Suprapubic skin (tissue), 4 donors: ENCODE measurements at places on chromosomes 2 and 18. TPM values are rescaled to one million over a fixed set of nuclear protein-coding genes. Genes with fewer than 3 reads are reported as not detected.
A peak's percentile ranks its signal among the peaks of the same experiment; 100 is the strongest.

DNA sequence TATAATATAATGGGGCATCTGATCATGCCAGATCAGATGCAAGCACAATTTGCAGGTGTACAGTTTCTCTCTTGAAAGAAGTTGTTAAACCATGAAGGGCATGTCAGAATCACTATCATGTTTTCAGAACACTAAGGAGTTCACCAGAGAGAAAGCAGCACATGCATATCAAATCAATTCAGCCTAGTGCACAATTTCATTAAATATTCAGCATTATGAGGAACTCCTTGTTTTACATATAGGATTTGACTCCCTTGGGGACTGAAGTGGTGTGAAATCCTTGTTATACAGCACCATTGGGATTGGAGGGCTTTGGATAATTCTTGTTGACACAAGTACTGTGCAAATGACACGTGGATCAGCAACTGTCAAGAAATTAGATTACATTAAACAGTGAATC, 562.1 kb upstream of the KLHL29 start:
- no peak overlapping the region for H3K27ac ChIP-seq
- H3K4me1 ChIP-seq, result no peaks in the 10 kb centered on the region

- no peaks in the 10 kb centered on the region for H3K27me3 ChIP-seq
- no peak overlapping the region for H3K27ac ChIP-seq
Observed at GRCh38 chr2:223976635-223977226, 19.5 kb downstream of the MRPL44 start.

DNA sequence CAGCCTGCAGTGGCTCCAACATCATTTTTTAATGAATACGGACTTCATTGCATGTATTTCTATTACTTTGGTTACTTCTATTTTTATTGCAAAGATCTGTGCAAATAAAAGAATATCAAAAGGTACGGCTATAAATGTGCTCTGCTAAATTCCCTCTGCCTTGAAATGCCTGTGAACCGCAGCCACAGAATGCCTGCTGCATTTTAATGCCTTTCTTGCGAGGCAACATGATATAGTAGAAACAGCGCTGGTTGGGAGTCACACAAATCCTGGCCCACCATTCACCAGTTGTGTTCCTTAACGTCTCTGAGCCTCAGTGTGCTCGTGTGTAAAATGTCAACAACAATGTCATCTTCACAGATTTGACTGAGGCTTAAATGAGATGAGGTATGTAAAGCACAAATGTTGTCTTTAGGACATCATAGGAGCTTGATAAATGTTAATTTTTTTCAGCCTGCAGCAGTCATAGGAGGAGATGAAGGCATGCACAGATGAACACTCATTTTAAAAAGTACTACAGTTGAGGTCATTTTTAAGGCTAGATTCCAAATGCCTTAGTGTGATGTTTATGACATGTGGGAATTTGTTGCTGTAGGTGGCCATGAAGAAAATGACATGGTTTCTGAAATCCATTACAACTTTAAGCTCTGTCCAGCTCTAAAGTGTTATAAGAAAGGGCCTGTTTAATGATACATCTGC, 187.6 kb upstream of the NRP2 start:
- H3K27me3 ChIP-seq, result no peaks in the 10 kb centered on the region
- H3K4me3 ChIP-seq, result no peak overlapping the region
- no peaks in the 10 kb centered on the region for H3K4me1 ChIP-seq
- H3K27ac ChIP-seq, result no peak overlapping the region
- no peaks in the 10 kb centered on the region for H3K36me3 ChIP-seq
- DNase-seq, result no peak

DNA sequence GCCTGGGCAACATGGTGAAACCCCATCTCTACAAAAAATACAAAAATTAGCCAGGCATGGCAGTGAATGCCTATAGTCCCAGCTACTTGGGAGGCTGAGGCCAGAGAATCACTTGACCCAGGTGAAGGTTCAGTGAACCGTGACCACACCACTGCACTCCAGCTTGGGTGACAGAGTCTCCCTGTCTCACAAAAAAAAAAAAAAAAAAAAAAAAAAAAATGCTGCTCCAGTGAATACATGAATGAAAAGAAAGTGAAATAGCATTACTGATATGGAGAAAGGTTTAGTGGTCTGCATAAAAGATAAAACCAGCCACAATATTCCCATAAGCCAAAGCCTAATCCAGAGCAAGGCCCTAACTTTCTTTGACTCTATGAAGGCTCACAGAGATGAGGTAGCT, 44.5 kb downstream of the METTL8 start:
- no peaks in the 10 kb centered on the region for H3K36me3 ChIP-seq
- H3K4me1 ChIP-seq, result no peaks in the 10 kb centered on the region
- no peak overlapping the region for H3K4me3 ChIP-seq
- no peak overlapping the region for H3K27ac ChIP-seq
- no peak for DNase-seq
- no peaks in the 10 kb centered on the region for H3K27me3 ChIP-seq

GRCh38 chr2:215422676-215423075, 13.2 kb downstream of the FN1 start:
- DNase-seq, result no peak
- H3K36me3 ChIP-seq, result peaks cover 8% of the 10 kb centered on the region
- no peaks in the 10 kb centered on the region for H3K4me1 ChIP-seq
- no peaks in the 10 kb centered on the region for H3K27me3 ChIP-seq
- H3K4me3 ChIP-seq, result no peak overlapping the region
- H3K27ac ChIP-seq, result no peak overlapping the region

DNA sequence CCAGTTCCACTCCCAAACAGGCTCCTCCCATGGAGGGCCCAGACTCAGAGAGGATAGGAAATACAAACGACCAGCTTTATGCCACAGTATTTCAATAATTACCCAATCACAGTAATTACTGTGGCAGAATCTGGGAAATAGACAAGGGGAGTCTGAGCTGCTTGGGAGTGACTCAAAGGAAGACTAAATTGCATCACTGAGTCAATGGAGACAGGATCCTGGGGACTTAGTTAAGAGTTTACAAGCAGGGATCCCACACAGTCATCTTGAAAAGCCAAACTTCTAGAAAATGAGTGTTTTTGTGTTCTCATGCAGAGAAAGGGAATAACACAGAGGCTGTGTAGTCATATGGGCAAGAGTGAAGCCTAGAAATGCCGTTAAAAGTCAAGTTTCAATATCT, 1142.1 kb downstream of the CNTNAP5 start:
- H3K36me3 ChIP-seq, result no peaks in the 10 kb centered on the region
- H3K27me3 ChIP-seq, result no peaks in the 10 kb centered on the region
- no peaks in the 10 kb centered on the region for H3K4me1 ChIP-seq
- no peak for DNase-seq
- no peak overlapping the region for H3K4me3 ChIP-seq
- H3K27ac ChIP-seq, result no peak overlapping the region

DPP4 gene
- total RNA-seq, result 5.3 TPM

NCKAP5 gene
- 2.8 TPM for total RNA-seq

DNA sequence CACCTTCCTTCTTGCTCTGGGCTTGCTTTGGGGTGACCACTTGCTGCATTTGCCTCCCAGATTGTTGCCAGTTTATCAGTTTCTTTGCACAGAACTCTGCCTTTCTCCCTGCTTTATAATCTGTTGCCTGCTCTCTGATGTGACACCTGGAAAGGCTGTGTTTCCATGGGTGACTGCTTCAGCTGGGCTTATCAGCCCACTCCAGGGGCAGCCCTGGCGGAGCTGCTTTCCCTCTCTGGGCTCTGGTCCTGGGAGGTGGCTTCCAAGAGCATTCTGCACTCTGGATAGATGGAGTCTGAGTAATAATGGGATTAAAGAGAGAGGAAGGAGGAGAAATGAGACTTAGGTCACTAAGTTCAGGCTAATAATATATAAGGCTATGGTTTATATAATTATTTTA, 352.7 kb downstream of the TSN start:
- no peak overlapping the region for H3K4me3 ChIP-seq
- no peaks in the 10 kb centered on the region for H3K27me3 ChIP-seq
- no peak for DNase-seq
- H3K4me1 ChIP-seq, result no peaks in the 10 kb centered on the region

SMAD7 gene
- 29.3 TPM for total RNA-seq

GRCh38 chr2:109715313-109715805, 78.7 kb upstream of the RGPD5 start:
- DNase-seq, result peak; percentile 43
- no peak overlapping the region for H3K4me3 ChIP-seq
- no peaks in the 10 kb centered on the region for H3K27me3 ChIP-seq
- H3K27ac ChIP-seq, result no peak overlapping the region

- no peak overlapping the region for H3K27ac ChIP-seq
- no peaks in the 10 kb centered on the region for H3K27me3 ChIP-seq
- H3K4me1 ChIP-seq, result peaks cover 33% of the 10 kb centered on the region
- H3K36me3 ChIP-seq, result no peaks in the 10 kb centered on the region
Observed at GRCh38 chr2:101720732-101721131, 23.2 kb downstream of the MAP4K4 start.

PRKAG3 gene
- total RNA-seq, result not detected

DNA sequence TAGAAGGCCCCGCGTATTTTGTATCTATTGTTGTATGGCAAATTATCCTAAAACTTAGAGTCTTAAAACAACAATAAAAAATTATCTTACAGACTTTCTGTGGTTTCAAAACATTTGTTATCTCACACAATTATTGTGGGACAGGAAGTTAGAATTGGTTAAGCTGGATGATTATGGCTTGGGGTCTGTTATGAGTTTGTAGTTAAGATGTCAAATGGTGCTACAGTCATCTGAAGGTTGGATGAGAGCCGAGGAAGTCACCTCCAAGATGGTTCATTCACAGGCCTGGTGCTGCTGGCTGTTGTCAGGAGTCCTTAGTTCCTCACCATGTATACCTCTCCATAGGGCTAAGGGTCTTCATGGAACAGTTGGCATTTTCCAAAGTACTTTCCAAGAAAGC, 175.6 kb upstream of the FANCL start:
- H3K27ac ChIP-seq, result no peak overlapping the region
- H3K4me1 ChIP-seq, result no peaks in the 10 kb centered on the region
- no peaks in the 10 kb centered on the region for H3K36me3 ChIP-seq
- no peaks in the 10 kb centered on the region for H3K27me3 ChIP-seq
- DNase-seq, result no peak

DNA sequence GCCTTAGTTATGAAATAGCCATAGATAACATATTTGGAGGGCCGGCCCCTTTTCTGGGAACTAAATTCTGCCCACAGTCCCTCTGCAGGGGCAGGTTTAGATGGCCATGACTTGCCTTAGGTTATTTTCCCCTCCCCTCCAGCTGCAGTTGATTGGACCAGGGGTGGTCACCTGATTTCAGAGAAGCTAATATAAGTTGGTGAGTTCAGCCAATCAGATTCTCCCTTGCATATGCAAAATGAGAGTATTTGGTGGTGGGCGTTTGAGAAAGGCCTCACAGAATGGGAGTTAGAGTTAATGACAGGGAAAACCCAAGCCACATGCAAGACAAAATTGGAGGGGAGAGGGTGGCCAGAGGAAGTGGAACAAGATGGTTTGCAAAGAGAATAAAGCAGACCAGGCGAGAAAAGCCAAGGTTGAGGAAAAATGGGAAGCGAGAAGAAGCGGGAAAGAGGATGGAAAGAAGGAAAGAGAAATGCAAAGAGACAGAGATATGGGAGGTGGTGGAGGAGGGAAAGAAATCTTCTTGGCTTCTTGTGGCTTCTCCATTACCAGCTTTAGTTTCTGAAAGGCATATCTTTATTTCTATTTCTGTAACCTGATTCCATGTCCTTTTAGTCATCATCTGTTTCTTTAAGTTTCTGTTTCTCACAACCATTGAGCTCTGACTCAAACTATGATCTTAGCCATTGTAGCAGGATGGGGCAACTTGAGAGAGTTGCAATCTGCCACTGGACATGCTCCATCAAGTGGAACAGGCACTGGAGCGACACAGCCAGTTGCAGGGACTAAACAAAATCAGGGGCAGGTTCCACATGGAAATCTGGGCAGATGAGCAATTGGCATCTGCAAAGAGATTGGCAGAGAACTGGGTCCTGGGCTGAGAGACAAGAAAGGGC, 108.1 kb upstream of the SIX3 start:
- H3K4me3 ChIP-seq, result no peak overlapping the region
- H3K4me1 ChIP-seq, result no peaks in the 10 kb centered on the region
- H3K27ac ChIP-seq, result no peak overlapping the region
- no peak for DNase-seq
- H3K36me3 ChIP-seq, result no peaks in the 10 kb centered on the region
- no peaks in the 10 kb centered on the region for H3K27me3 ChIP-seq

AKAIN1 gene
- not detected for total RNA-seq

- H3K4me3 ChIP-seq, result no peak overlapping the region
- H3K4me1 ChIP-seq, result peaks cover 71% of the 10 kb centered on the region
- DNase-seq, result peak; percentile 84
- no peaks in the 10 kb centered on the region for H3K36me3 ChIP-seq
Observed at GRCh38 chr2:176494949-176495353, 225.7 kb downstream of the MTX2 start.

TPGS2 gene
- 71.7 TPM for total RNA-seq

PLEKHH2 gene
- total RNA-seq, result 6.8 TPM

GRCh38 chr2:205477016-205477705, 205.1 kb upstream of the NRP2 start:
- DNase-seq, result no peak
- no peak overlapping the region for H3K4me3 ChIP-seq
- no peaks in the 10 kb centered on the region for H3K27me3 ChIP-seq
- no peak overlapping the region for H3K27ac ChIP-seq

DNA sequence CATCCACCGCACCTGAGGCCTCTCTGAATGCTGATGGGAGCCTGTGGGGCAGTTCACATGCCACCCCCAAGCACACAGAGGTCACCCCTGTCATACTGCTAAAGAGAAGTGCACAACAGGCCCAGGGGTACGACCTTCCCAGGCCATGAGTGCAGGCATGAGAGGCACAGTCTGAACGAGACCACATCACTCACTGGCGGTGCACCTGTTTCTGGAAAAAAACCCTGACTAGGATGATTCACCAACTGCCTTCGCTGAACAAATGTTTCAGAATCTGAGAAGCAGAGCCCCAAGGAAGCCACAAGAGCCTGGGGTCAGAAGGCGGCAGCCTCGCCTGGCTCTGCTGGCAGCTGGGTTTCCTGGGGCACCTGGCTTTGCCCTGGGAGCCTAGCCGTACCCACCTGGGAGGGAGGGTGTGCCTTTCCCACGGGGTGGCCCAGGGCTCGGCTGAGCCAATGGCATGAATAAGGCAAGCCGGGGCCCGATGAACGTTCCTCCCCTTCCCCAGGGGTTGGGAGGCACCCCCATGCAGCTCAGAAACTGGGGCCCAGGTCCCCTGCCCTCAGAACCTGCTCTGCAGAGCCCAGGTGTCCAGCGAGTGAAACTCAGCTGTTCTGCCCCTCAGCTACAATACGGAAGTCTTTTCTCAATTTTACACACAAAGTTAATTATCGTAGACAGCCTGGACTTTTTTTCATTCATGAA, 73.8 kb downstream of the HDAC4 start:
- H3K4me3 ChIP-seq, result no peak overlapping the region
- no peak overlapping the region for H3K27ac ChIP-seq
- H3K36me3 ChIP-seq, result no peaks in the 10 kb centered on the region
- peaks cover 48% of the 10 kb centered on the region for H3K4me1 ChIP-seq

RPRD1A gene
- total RNA-seq, result 74.5 TPM

KLHL30 gene
- 0.23 TPM for total RNA-seq

HOXD13 gene
- total RNA-seq, result not detected

YES1 gene
- 98.6 TPM for total RNA-seq

GRCh38 chr2:96739076-96739632, 710 bp downstream of the LMAN2L start:
- H3K27ac ChIP-seq, result peak overlapping the region; percentile 76
- peaks cover 18% of the 10 kb centered on the region for H3K36me3 ChIP-seq
- DNase-seq, result no peak
- H3K4me1 ChIP-seq, result peaks cover 31% of the 10 kb centered on the region
- H3K27me3 ChIP-seq, result no peaks in the 10 kb centered on the region

- no peak overlapping the region for H3K4me3 ChIP-seq
- DNase-seq, result no peak
- H3K27ac ChIP-seq, result no peak overlapping the region
- H3K36me3 ChIP-seq, result no peaks in the 10 kb centered on the region
- H3K4me1 ChIP-seq, result no peaks in the 10 kb centered on the region
Observed at GRCh38 chr2:129239141-129239540, 740.3 kb upstream of the RAB6C start.
